ENCODE measurements at places on chromosomes 2 and 18.

- no peak for DNase-seq
Observed at GRCh38 chr2:207772081-207772843, 2.6 kb upstream of the FZD5 start.

- DNase-seq, result no peak
Observed at GRCh38 chr2:226738821-226739544, 60.6 kb downstream of the IRS1 start.

- no peak for DNase-seq
Observed at GRCh38 chr2:10923008-10923375, 11.3 kb downstream of the KCNF1 start.

GRCh38 chr18:35459997-35460396 lies 37.8 kb downstream of the INO80C start:
- no peak for DNase-seq

DNA sequence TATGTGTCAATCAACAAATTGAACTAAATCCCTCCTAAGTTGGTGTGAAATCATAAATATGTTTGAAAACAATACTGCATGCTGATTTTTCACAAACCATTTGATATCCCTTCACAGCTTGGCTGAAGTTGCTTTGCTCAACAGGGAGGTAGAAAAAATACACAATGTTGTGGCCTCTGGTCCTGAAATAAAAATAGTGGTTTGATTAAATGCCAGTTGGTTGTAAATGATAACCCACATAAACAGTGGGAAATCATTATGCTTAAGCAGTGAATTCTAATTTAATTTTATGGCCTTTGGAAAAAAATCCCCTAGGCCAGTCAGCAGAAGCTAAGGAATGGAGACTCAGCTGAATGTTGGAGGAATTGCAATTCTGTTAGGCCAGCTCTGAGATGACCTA lies 359.4 kb upstream of the CWC22 start:
- no peak for DNase-seq

- no peak for DNase-seq
Observed at GRCh38 chr2:191860760-191861466, 14.0 kb upstream of the CAVIN2 start.

DNA sequence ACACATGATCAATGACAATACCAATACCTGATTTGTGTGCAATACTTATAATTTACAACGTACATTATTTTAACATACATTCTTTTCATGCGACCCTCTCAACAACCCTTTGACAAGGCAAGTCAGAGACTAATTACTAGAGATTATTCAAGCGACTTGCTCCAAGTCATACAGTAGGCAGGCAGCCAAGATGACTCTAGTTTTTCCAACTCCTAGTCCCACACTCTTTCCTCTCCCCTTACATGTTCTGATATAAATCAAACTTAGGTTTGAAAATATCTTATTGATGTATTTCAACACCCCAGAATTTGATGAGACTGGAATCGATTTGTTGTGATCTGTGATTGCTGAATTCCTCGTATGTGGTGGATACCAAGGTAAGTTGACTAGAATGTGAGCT lies 8.0 kb upstream of the CYP27C1 start:
- no peak for DNase-seq
